ENCODE measurements at places on chromosomes 3 and 15. TPM values are rescaled to one million over a fixed set of nuclear protein-coding genes. Genes with fewer than 3 reads are reported as not detected.

- DNase-seq, result no peak
Observed at GRCh38 chr3:58260261-58260731, 22.7 kb downstream of the ABHD6 start.

- DNase-seq, result no peak
Observed at GRCh38 chr15:80059786-80060355, 395 bp downstream of the ZFAND6 start.

DNA sequence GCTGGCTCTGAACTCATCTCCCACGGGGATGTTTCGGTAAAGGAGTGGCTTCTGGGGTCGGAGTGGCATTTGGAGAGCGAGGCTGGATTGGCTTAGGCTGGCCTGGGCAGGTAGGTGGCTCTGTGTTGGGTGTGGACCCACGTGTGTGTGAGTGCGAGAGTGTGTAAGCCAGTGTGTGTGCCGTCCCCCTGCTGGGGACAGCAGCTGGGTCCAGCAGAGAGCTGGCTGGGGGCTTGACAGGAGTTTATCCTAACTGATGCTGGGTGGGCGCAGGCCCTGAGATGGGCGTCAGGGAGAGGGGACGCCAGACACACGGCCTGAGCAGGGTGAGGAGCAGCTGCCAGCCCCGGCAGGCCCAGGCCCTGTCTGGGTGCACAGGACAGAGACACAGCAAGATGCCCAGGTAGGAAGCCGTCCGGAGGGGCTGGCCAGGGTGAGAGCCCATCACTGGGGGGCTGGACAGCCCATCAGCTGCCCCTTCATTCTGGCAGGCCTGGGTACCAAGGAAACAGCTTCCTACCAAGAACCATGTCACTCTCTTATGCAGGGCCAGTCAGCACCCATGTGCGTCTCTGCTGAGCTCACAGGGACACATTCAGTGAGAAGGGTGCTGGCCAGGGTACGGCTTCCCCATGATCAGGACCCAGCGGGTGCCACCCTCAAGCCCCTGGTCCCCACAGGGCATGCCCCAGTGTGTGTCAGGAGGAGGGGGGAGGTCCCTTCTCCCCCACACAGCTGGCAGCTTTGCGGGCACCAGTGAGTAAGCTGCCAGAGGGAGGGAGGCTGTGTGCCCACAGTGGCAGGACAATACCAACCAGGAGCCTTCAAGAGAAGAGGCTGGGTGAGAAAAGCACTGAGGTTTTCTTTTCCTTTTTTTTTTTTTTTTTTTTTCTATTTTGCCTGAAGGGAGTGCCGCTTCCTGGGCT is 1.1 kb downstream of the PAK6 start:
- no peak for DNase-seq

- no peak for DNase-seq
Observed at GRCh38 chr3:3129579-3129978, 2.8 kb downstream of the TRNT1 start.

DNA sequence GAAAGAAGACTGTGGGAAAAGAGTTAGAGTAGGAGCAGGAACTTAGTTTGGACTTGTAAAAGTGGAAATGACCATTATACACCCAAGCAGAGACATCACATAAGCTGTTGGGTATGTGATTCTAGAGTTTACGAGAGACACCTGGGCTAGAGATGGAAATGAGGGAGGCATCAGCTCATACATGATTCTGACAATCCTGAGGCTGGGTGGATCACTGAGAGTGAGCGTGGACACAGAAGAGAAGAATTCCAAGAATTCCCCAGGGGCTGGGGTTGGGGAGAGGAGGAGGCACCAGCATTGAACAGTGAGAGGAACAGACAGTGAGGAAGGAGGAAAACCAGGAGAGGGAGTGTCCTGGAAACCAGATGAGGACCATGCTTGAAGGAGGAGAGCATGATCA is 113.5 kb downstream of the KCNAB1 start:
- DNase-seq, result no peak

DNA sequence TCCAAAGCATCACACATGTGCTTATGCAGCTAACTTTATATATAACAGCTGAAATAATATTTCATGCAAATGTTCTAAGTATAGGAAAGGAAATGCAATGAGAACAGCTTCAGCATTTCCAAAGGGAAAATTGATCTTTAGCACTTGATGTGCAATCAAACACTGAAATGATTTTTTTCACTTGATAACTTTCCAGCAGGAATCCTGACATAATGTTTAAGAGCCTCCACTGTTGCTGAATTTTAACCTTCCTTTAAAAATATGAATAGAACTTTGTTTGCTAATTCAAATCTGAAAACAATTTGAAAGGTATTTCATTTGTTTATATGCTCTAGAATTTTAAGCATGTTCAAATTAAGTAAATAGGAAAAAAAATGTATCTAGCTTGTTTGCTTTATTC is 96.9 kb upstream of the STRIT1 start:
- DNase-seq, result no peak

DNA sequence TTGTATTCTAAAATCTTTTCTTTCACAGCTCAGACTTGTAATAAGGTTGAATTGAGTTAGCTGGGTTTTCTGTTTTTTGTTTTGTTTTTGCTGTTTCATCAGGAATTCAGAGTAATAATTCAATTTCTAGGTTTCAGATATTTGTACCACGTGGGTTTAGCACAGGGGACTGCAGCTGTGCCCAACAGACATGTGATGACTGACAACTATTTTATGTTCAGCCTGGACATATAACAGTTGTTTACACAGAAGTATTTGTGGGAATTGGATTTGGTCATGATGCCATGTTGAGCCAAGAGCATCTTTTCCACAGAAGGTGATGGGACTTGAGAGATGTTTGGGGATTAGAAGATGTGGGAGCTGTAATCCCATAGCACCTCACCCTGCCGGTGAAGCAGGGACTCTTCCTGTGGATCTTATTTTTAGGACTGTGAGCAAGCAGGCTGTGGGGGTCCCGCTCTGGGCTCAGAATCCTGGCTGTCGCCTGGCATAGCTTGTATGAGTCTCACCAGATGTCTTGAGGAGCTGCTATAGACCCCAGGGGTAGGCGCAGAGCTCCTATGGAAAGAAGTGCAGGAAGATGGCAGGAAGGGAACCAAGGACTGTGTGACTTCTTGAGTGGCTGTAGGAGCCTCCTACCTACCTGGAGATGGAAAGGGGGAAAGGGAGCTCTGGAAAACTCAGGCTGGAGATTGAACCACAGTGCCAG is 23.7 kb downstream of the PXYLP1 start:
- no peak for DNase-seq

DNA sequence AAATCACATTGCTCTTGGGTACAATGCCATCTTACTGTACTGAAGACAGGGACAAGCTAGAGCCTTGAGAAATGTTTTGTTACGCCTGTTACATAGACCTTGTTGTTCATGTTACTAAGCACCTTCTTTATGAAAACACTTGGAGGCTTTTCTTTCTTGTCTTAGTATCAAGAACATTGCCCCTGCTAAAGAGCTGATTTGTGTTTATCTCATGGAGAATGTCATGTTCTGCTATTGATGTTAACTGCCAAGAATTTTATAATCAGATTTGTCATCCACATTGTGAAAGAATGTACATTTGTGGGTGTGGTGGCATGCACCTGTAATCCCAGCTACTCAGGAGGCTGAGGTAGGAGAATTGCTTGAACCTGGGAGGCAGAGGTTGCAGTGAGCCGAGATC is 431.3 kb upstream of the MDFIC2 start:
- no peak for DNase-seq

- no peak for DNase-seq
Observed at GRCh38 chr3:136734382-136735070, 17.7 kb downstream of the STAG1 start.

DNA sequence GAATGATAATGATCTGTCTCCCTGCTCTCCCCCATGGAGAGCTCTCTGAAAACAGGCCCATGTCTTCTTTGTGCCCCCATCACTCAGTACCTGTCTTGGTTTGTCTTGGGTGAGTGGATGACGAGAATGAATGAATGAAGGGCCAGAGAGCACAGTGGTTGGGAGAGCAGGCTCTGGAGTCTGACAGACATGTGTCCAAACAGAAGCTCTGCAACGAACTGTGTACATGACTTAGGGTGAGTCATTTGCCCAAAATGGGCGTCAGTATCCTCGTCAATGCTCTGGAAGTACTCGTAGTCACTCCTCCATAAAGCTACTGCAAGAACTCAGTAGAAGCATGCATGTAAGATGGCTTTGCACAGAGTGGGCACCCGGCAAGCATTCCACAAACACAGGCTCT is 170.2 kb upstream of the TLE3 start:
- no peak for DNase-seq

DNA sequence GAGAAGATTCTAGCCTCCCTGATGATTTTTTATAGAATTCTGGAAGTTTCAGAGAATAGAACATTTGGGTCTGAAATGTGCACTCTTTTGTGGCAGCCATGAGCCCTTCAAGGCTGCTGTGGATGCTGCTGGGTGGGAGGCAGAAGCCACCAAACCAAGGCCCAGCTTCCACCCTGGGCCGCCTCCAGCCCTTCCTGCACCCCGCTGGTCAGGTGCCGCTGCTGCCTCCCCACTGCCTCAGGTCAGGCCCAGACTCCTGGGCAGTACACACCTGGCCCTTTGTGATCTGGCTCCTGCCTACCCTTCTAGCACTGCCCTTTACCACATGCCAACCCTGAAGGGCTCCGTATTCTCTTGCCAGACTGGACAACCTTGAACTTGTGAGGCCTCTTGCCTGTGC is 28.3 kb downstream of the PPCDC start:
- no peak for DNase-seq

DNA sequence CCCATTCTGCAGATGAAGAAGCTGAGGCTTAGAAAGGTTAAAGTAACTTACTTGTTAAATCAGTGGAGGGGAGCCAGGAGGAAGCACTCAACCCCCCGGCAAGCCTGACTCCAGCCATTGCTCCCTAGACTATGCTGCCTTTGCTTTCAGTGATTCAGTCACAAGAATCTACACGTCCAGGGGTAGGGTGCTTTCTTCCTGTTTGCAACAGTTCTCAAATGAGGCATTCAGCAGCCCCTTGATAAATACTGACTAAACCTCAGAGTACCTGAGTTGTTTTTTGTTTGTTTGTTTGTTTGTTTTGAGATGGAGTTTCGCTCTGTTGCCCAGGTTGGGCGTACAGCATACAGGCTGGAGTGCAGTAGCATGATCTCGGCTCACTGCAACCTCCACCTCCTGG is 28.6 kb downstream of the MAGEF1 start:
- no peak for DNase-seq

GRCh38 chr15:40787344-40787841 is 17.6 kb downstream of the C15orf62 start:
- DNase-seq, result no peak

SLC22A14 gene
- not detected for total RNA-seq

DOCK3 gene
- 0.35 TPM for total RNA-seq

CPLX3 gene
- 0.35 TPM for total RNA-seq

CELF6 gene
- total RNA-seq, result 1.7 TPM

GNAI2 gene
- total RNA-seq, result 373 TPM
